Heart left ventricle (tissue), 16 donors: ENCODE measurements at places on chromosomes 12 and 14. TPM values are rescaled to one million over a fixed set of nuclear protein-coding genes. Genes with fewer than 3 reads are reported as not detected.

Gene GALNT16
- total RNA-seq: 80.1 TPM

Gene BMP4
- 5.3 TPM for total RNA-seq

Gene OAS2
- total RNA-seq: 7.3 TPM

Gene WNT1
- total RNA-seq: not detected

Gene KHNYN
- 19.9 TPM for total RNA-seq

Gene B3GNT4
- total RNA-seq: not detected

Gene TRMT5
- 2.8 TPM for total RNA-seq

Gene SLC10A1
- not detected for total RNA-seq

Gene CDKL1
- total RNA-seq: 2.1 TPM

Gene CLEC4D
- total RNA-seq: not detected

Gene AREL1
- total RNA-seq: 18.9 TPM

Gene RNASE3
- not detected for total RNA-seq

Gene ZNF891
- total RNA-seq: 0.70 TPM

Gene LMNTD1
- not detected for total RNA-seq

Gene SERPINA9
- not detected for total RNA-seq

Gene ARHGEF25
- 8.9 TPM for total RNA-seq

Gene CCND2
- 620 TPM for total RNA-seq

Gene TAS2R9
- not detected for total RNA-seq

GRCh38 chr12:75631831-75632230 lies 120.4 kb upstream of the KRR1 start:
- H3K4me1 ChIP-seq: no peaks in the 10 kb centered on the region
- H3K27ac ChIP-seq: no peak overlapping the region
- H3K4me3 ChIP-seq: no peak overlapping the region

DNA sequence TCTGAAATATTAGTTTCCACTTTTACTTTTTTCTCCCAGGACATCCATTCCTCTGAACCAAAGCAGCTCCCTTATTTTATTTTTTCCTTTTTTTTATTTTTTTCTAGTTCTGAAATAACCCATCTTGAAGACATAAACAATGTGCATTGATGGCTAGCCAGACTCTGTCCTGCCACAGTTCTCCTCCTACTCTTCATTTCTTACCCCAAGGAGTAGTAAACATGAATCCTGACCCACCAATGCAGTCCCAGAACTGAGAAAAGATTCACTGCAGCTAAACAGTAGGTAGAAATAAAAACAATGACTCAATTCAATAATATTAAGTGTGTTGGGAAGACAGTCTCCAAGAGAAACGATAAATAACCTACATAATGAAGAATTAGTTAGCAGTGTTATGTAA lies 65.7 kb upstream of the NOVA1 start:
- H3K4me3 ChIP-seq: no peak overlapping the region
- no peaks in the 10 kb centered on the region for H3K27me3 ChIP-seq
- no peak overlapping the region for H3K27ac ChIP-seq
- no peaks in the 10 kb centered on the region for H3K4me1 ChIP-seq

GRCh38 chr14:64717870-64718269 lies 13.6 kb downstream of the PLEKHG3 start:
- DNase-seq: no peak
- H3K27me3 ChIP-seq: no peaks in the 10 kb centered on the region
- peaks cover 6% of the 10 kb centered on the region for H3K4me1 ChIP-seq
- no peak overlapping the region for H3K4me3 ChIP-seq

DNA sequence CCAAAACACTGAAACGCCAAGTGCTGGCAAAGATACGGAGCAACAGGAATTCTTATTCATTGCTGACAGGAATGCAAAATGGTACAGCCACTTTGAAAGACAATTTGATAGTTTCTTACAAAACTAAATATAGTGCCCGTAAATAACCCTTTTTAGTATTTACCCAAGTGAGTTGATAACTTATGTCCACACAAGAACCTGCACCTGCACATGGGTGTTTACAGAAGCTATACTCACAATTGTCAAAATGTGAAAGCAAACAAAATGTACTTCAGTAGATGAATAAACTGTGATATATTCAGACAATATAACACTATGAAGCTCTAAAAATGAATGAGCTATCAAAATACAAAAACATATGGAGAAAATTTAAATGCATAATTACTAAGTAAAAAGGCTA lies 86.6 kb downstream of the ATXN7L3B start:
- no peaks in the 10 kb centered on the region for H3K27me3 ChIP-seq
- DNase-seq: no peak
- no peak overlapping the region for H3K4me3 ChIP-seq
- H3K4me1 ChIP-seq: no peaks in the 10 kb centered on the region
- H3K27ac ChIP-seq: no peak overlapping the region

GRCh38 chr14:89697281-89698060 lies 257.1 kb downstream of the EFCAB11 start:
- H3K4me3 ChIP-seq: no peak overlapping the region
- H3K4me1 ChIP-seq: peaks cover 12% of the 10 kb centered on the region
- no peak for DNase-seq
- no peaks in the 10 kb centered on the region for H3K36me3 ChIP-seq

- no peaks in the 10 kb centered on the region for H3K27me3 ChIP-seq
- H3K4me1 ChIP-seq: no peaks in the 10 kb centered on the region
- H3K27ac ChIP-seq: no peak overlapping the region
- H3K36me3 ChIP-seq: no peaks in the 10 kb centered on the region
- no peak for DNase-seq
These were observed 502.5 kb downstream of the VRK1 start for GRCh38 chr14:97299661-97300060.

- no peaks in the 10 kb centered on the region for H3K36me3 ChIP-seq
- H3K27ac ChIP-seq: no peak overlapping the region
- H3K27me3 ChIP-seq: no peaks in the 10 kb centered on the region
- no peak overlapping the region for H3K4me3 ChIP-seq
- no peak for DNase-seq
These were observed 12.5 kb downstream of the POU6F1 start for GRCh38 chr12:51205350-51205749.

DNA sequence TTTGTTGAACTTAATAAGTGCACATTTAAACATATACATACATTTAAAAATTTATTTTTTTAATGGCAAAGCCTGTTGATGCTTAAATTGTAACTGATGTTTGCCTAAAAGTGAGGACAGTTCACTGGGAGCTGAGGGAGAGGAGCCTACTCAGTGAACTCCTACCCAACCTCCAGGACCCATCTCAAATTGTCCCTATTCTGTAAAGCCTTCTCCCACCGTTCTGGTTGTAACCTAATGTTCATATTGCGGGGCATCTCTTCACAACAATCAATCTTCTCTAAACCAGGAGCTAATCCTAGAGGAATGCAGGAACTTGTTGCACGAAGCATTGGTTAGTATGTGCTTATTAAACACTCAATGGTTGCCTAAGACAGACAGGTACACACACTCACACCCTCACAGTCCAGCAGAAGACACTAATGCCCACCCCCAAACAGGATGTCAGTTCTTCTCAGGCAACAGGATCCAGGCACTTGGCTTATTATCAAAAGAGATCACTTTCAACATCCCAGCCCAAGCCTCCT lies 1.8 kb downstream of the CLMN start:
- no peaks in the 10 kb centered on the region for H3K27me3 ChIP-seq
- no peaks in the 10 kb centered on the region for H3K36me3 ChIP-seq
- H3K27ac ChIP-seq: peak overlapping the region; percentile 80
- peaks cover 71% of the 10 kb centered on the region for H3K4me1 ChIP-seq
- peak overlapping the region; percentile 90 for H3K4me3 ChIP-seq

- DNase-seq: no peak
- H3K4me1 ChIP-seq: peaks cover 14% of the 10 kb centered on the region
- H3K4me3 ChIP-seq: no peak overlapping the region
- no peaks in the 10 kb centered on the region for H3K36me3 ChIP-seq
- no peaks in the 10 kb centered on the region for H3K27me3 ChIP-seq
- no peak overlapping the region for H3K27ac ChIP-seq
These were observed 182.7 kb upstream of the C14orf180 start for GRCh38 chr14:104396682-104397470.

- H3K36me3 ChIP-seq: no peaks in the 10 kb centered on the region
- H3K27me3 ChIP-seq: no peaks in the 10 kb centered on the region
- no peaks in the 10 kb centered on the region for H3K4me1 ChIP-seq
- H3K27ac ChIP-seq: no peak overlapping the region
- H3K4me3 ChIP-seq: no peak overlapping the region
These were observed 6.8 kb upstream of the HNF1A start for GRCh38 chr12:120971299-120972180.

DNA sequence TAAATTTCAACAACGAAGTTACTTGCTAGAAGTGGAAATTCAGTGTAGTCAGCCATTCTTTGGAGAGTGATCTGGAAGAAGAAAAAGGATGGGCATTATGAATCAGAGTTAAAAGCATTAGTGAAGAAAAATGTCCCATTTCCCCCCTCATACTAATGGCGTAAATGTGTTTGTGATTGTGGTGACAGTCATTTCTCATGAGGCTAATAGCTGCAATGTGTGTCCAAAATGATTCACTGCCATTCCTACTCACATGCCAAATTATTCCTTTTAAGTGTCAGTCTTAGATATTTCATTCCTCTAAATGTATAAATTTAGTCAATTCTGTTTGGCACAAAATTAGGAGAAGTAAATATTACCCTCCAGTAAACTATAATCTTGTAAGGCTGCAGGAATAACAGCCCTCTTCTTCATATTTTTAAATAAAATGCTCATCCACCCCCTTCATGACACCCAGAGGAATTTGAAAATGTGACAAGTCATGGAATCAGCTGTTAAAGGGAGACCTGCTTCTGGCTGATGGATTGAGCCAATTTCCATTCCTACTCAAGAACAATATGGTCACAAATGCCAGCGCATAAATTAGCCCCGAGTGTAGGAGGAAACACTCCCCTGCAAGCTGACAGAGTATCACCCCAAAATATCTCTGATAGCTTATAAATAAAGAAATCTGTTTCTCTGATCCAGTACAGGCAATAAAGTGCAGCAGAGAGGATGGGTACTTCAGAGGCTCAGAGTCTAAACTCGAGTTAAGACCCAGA lies 912.3 kb upstream of the SEL1L start:
- H3K4me1 ChIP-seq: no peaks in the 10 kb centered on the region
- DNase-seq: no peak
- no peaks in the 10 kb centered on the region for H3K36me3 ChIP-seq
- H3K27me3 ChIP-seq: no peaks in the 10 kb centered on the region
- no peak overlapping the region for H3K27ac ChIP-seq

- peak; percentile 68 for DNase-seq
- no peak overlapping the region for H3K27ac ChIP-seq
- H3K4me1 ChIP-seq: peaks cover 18% of the 10 kb centered on the region
- no peaks in the 10 kb centered on the region for H3K36me3 ChIP-seq
These were observed 254.8 kb upstream of the FKBP4 start for GRCh38 chr12:2539938-2540337.

DNA sequence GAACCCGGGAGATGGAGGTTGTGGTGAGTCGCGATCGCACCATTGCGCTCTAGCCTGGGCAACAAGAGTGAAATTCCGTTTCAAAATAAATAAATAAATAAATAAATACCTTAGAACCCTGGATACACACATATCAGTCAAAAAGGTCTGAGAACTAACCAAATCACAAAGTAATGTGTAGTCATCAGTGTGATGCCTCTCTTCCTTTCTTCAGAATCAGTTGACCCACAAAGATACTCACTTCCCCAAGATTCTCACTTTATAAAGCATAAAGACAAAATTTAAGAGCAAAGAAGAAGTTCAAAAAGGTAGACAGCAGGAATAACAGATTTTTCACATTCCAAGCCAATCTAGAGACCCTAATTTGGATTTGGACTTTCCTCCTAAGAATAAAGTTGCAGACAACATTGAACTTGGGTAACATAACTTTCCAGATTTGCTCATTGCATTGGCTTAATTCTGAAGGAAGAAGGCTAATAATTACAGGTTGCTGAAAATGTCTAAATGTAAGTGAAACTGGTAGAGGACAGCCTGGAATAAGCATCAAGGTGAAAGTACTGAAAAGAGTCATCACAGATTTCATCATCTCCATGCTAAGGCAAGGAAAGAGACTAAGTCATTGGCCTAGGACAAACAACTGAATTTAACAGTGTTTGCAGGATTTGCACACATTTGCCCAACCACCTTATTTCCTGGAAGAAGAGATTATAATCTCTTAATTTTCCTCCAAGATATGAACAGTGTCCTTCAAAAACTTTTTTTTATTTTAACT lies 17.4 kb downstream of the TMED10 start:
- no peak overlapping the region for H3K27ac ChIP-seq
- H3K27me3 ChIP-seq: no peaks in the 10 kb centered on the region
- no peak for DNase-seq
- H3K36me3 ChIP-seq: peaks cover 6% of the 10 kb centered on the region
- peaks cover 5% of the 10 kb centered on the region for H3K4me1 ChIP-seq
- no peak overlapping the region for H3K4me3 ChIP-seq

GRCh38 chr12:104671409-104672095 lies 214.8 kb downstream of the CHST11 start:
- H3K4me1 ChIP-seq: peaks cover 65% of the 10 kb centered on the region
- no peaks in the 10 kb centered on the region for H3K36me3 ChIP-seq
- H3K27me3 ChIP-seq: no peaks in the 10 kb centered on the region

DNA sequence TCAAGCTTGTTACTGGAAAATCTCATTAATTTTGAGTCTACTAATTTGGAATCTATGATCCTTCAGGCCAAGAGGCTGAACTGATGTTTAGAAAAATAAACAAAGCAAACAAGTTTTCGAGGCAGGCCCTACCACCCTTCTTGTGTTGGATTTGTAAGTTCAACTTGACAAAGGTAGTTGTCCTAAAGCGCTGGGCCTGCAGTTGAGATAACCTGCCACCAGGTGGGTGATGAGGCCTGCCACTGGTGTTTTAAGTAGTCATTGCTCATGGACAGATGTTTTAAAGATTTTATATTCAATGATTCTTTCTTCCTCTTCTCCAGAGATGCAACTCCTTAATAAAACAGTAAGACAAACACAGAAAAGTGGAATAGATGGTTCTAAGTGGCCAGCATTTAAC lies 19.4 kb downstream of the ACVRL1 start:
- H3K27me3 ChIP-seq: no peaks in the 10 kb centered on the region
- DNase-seq: peak; percentile 29
- H3K36me3 ChIP-seq: no peaks in the 10 kb centered on the region
- H3K4me1 ChIP-seq: peaks cover 29% of the 10 kb centered on the region
- peak overlapping the region; percentile 66 for H3K27ac ChIP-seq

GRCh38 chr14:24145219-24145618 lies 1.2 kb downstream of the PSME2 start:
- H3K27ac ChIP-seq: peak overlapping the region; percentile 96
- DNase-seq: no peak
- H3K27me3 ChIP-seq: no peaks in the 10 kb centered on the region
- peaks cover 33% of the 10 kb centered on the region for H3K4me1 ChIP-seq

- no peak overlapping the region for H3K4me3 ChIP-seq
- H3K36me3 ChIP-seq: no peaks in the 10 kb centered on the region
- no peak for DNase-seq
- H3K27ac ChIP-seq: no peak overlapping the region
These were observed 215.0 kb downstream of the BMP4 start for GRCh38 chr14:53741479-53742232.

GRCh38 chr12:11486623-11487444 lies 91.5 kb upstream of the PRB2 start:
- no peak overlapping the region for H3K27ac ChIP-seq
- DNase-seq: peak; percentile 74
- H3K4me3 ChIP-seq: no peak overlapping the region
- H3K36me3 ChIP-seq: no peaks in the 10 kb centered on the region
- H3K27me3 ChIP-seq: no peaks in the 10 kb centered on the region

- H3K27me3 ChIP-seq: no peaks in the 10 kb centered on the region
- H3K4me3 ChIP-seq: no peak overlapping the region
- H3K36me3 ChIP-seq: no peaks in the 10 kb centered on the region
- no peak overlapping the region for H3K27ac ChIP-seq
- peaks cover 4% of the 10 kb centered on the region for H3K4me1 ChIP-seq
- DNase-seq: peak; percentile 62
These were observed 157.3 kb upstream of the NOS1 start for GRCh38 chr12:117518594-117519270.

GRCh38 chr12:9221483-9221882 lies 13.3 kb upstream of the PZP start:
- H3K27me3 ChIP-seq: no peaks in the 10 kb centered on the region
- no peak for DNase-seq
- no peaks in the 10 kb centered on the region for H3K36me3 ChIP-seq
- no peak overlapping the region for H3K4me3 ChIP-seq
